Frontal cortex (tissue), 4 donors: ENCODE measurements at places on chromosomes 12 and 14. TPM values are rescaled to one million over a fixed set of nuclear protein-coding genes. Genes with fewer than 3 reads are reported as not detected.

Gene CLBA1
- total RNA-seq, result 13.0 TPM

Gene KRT86
- under 0.01 TPM for total RNA-seq

Gene BDKRB2
- 0.41 TPM for total RNA-seq

Gene SIX6
- total RNA-seq, result not detected

Gene KCNMB4
- 54.2 TPM for total RNA-seq

Gene STON2
- total RNA-seq, result 19.2 TPM

Gene LMNTD1
- total RNA-seq, result 1.2 TPM

Gene ERBB3
- 2.0 TPM for total RNA-seq

Gene NUDT14
- 32.6 TPM for total RNA-seq

Gene ALDH6A1
- total RNA-seq, result 35.1 TPM

Gene SIRT4
- 4.1 TPM for total RNA-seq

Gene MRPL51
- 27.3 TPM for total RNA-seq

Gene KRT6C
- total RNA-seq, result not detected

Gene KLHDC1
- total RNA-seq, result 27.3 TPM

Gene CCDC85C
- total RNA-seq, result 9.8 TPM

Gene CLEC2A
- not detected for total RNA-seq

Gene CPNE6
- total RNA-seq, result 35.5 TPM

Gene FOXG1
- total RNA-seq, result 65.2 TPM

Gene ZDHHC22
- total RNA-seq, result 5.7 TPM

Gene CLEC4E
- not detected for total RNA-seq

Gene MEG3
- 95.4 TPM for total RNA-seq

Gene GEMIN2
- total RNA-seq, result 62.0 TPM

Gene TMEM117
- 9.8 TPM for total RNA-seq

Gene KRT78
- not detected for total RNA-seq

Gene SERPINA5
- not detected for total RNA-seq

Gene MMP19
- not detected for total RNA-seq

Gene ANG
- total RNA-seq, result 0.82 TPM

Gene CISTR
- not detected for total RNA-seq

Gene HOXC11
- not detected for total RNA-seq

Gene CBLN3
- total RNA-seq, result not detected

Gene AHNAK2
- total RNA-seq, result 20.0 TPM

Gene GNB3
- total RNA-seq, result 1.2 TPM

Gene GLT1D1
- total RNA-seq, result 11.0 TPM

Gene NOVA1
- total RNA-seq, result 34.6 TPM

Gene KCNJ8
- total RNA-seq, result 6.5 TPM

Gene RNFT2
- total RNA-seq, result 45.2 TPM

Gene GPX2
- total RNA-seq, result not detected

Gene GPR162
- 81.1 TPM for total RNA-seq

Gene KRT72
- total RNA-seq, result not detected

Gene ZNF891
- total RNA-seq, result 6.9 TPM

Gene NPFF
- not detected for total RNA-seq
